ENCODE measurements at places on chromosomes 2 and 18.
A peak's percentile ranks its signal among the peaks of the same experiment; 100 is the strongest.

- no peak for DNase-seq
- H3K36me3 ChIP-seq: no peaks in the 10 kb centered on the region
- H3K4me1 ChIP-seq: peaks cover 4% of the 10 kb centered on the region
- H3K4me3 ChIP-seq: no peak overlapping the region
- no peak overlapping the region for H3K27ac ChIP-seq
- H3K27me3 ChIP-seq: no peaks in the 10 kb centered on the region
Measured at GRCh38 chr2:170322140-170322766, 144.3 kb downstream of the MYO3B start.

GRCh38 chr18:41244591-41245037, 710.4 kb upstream of the PIK3C3 start:
- no peaks in the 10 kb centered on the region for H3K27me3 ChIP-seq
- no peak overlapping the region for H3K27ac ChIP-seq
- no peaks in the 10 kb centered on the region for H3K4me1 ChIP-seq
- no peaks in the 10 kb centered on the region for H3K36me3 ChIP-seq
- no peak for DNase-seq

DNA sequence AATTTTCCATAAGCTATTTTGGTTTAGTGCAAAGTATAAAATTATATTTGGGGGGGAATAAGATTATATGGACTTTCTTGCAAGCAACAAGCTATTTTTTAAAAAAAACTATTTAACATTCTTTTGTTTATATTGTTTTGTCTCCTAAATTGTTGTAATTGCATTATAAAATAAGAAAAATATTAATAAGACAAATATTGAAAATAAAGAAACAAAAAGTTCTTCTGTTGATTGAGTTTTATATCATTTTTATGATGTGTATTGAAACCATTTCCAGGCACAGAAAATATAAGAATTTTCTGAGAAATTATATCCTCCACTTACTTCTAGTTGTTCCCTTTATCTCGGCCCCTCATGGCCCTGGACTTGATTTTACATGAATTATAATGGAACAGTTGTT, 3.7 kb downstream of the CCL20 start:
- DNase-seq: no peak
- H3K27me3 ChIP-seq: no peaks in the 10 kb centered on the region
- peak overlapping the region; percentile 34 for H3K4me3 ChIP-seq
- peak overlapping the region; percentile 100 for H3K27ac ChIP-seq

DNA sequence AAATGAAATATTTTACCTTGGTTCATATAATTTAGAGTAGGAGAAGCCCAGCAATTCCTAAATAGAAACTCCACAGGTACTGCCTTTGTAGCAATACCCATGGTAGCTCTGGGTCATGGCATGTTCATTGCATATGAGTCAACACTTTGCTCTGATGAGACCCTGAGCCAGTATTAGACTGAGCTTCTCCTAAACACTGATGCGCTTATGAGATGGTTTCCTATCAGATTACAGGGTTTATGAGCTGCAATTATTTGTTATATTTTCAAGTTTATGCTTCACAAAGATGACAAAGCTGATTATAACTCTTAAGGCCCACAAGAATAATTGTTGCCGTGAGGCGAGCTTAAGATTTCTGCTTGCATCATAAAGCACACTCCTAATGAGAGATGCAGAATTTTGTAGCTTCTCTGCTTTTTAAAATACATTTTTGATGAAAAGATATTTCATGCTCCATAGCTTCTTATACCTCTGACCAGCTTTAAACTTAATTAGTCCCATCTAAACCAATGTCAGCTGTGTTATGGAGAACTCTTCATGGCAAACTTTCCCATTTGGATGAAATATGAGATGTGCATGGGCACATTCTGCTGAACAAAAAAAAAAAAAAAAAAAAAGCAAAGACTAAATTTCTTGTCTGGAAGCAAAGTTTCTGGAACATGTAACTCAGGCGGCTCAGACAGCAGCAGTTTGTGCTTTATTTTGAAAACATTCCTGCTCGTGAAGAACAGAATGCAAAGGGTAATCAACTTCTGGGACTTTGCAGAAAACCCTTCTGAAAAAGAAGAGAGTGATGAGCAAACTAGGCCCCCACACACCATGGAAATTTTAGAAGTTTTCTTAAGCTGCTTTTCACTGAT, 162.6 kb downstream of the KCNE4 start:
- no peak for DNase-seq
- H3K4me3 ChIP-seq: no peak overlapping the region
- no peaks in the 10 kb centered on the region for H3K36me3 ChIP-seq
- no peak overlapping the region for H3K27ac ChIP-seq
- no peaks in the 10 kb centered on the region for H3K27me3 ChIP-seq
- H3K4me1 ChIP-seq: peaks cover 8% of the 10 kb centered on the region

- H3K4me1 ChIP-seq: peaks cover 68% of the 10 kb centered on the region
- no peaks in the 10 kb centered on the region for H3K36me3 ChIP-seq
- H3K4me3 ChIP-seq: no peak overlapping the region
- DNase-seq: no peak
- H3K27ac ChIP-seq: peak overlapping the region; percentile 96
Measured at GRCh38 chr2:65390134-65390533, 42.3 kb downstream of the SPRED2 start.

- no peak for DNase-seq
- H3K4me1 ChIP-seq: peaks cover 14% of the 10 kb centered on the region
- H3K27me3 ChIP-seq: no peaks in the 10 kb centered on the region
- H3K27ac ChIP-seq: no peak overlapping the region
Measured at GRCh38 chr2:63981702-63982103, 37.5 kb downstream of the VPS54 start.

GRCh38 chr2:70725505-70725904, 42.5 kb downstream of the ADD2 start:
- no peak overlapping the region for H3K4me3 ChIP-seq
- H3K36me3 ChIP-seq: no peaks in the 10 kb centered on the region
- H3K4me1 ChIP-seq: no peaks in the 10 kb centered on the region

GRCh38 chr2:120767486-120768005, 31.9 kb downstream of the GLI2 start:
- H3K4me1 ChIP-seq: no peaks in the 10 kb centered on the region
- peak; percentile 29 for DNase-seq
- no peak overlapping the region for H3K4me3 ChIP-seq
- no peak overlapping the region for H3K27ac ChIP-seq
- no peaks in the 10 kb centered on the region for H3K27me3 ChIP-seq

DNA sequence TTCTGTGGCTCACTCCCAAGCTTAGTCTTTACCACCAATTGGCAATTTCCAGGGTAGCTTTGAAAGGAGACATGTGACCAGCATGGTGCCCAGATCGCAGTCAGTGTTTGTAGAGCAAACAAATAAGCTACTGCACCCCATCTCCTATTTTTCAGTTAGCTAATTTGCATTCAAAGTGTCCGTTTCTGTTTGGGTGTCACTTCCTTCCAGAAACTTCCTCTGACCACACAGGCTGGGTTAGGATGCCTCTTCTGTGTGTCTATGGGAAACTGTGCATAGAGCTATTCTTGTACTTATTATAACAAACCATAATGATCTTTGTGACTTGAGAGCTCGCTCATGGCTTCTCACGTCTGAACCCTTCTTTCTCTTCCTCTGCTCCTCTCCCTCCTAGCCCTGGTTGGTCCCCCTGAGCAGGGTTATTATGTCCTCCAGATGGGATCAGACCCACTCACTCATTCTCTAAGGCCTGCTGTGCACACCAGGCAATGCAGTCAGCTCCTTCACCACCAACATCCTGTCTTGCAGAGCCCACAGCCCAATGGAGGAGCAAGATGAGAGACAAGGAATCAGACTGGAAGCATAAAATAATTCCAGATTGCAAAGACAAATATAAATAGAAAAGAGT, 101.2 kb upstream of the ALK start:
- no peaks in the 10 kb centered on the region for H3K4me1 ChIP-seq
- no peak overlapping the region for H3K27ac ChIP-seq
- H3K27me3 ChIP-seq: peaks cover 5% of the 10 kb centered on the region
- no peaks in the 10 kb centered on the region for H3K36me3 ChIP-seq

- H3K4me3 ChIP-seq: no peak overlapping the region
- no peaks in the 10 kb centered on the region for H3K27me3 ChIP-seq
- no peak overlapping the region for H3K27ac ChIP-seq
Measured at GRCh38 chr2:190178066-190178722, 115.7 kb upstream of the MSTN start.

GRCh38 chr18:63284173-63284799, 35.3 kb downstream of the BCL2 start:
- H3K27me3 ChIP-seq: no peaks in the 10 kb centered on the region
- no peaks in the 10 kb centered on the region for H3K4me1 ChIP-seq
- no peak for DNase-seq
- no peak overlapping the region for H3K27ac ChIP-seq
- no peak overlapping the region for H3K4me3 ChIP-seq

DNA sequence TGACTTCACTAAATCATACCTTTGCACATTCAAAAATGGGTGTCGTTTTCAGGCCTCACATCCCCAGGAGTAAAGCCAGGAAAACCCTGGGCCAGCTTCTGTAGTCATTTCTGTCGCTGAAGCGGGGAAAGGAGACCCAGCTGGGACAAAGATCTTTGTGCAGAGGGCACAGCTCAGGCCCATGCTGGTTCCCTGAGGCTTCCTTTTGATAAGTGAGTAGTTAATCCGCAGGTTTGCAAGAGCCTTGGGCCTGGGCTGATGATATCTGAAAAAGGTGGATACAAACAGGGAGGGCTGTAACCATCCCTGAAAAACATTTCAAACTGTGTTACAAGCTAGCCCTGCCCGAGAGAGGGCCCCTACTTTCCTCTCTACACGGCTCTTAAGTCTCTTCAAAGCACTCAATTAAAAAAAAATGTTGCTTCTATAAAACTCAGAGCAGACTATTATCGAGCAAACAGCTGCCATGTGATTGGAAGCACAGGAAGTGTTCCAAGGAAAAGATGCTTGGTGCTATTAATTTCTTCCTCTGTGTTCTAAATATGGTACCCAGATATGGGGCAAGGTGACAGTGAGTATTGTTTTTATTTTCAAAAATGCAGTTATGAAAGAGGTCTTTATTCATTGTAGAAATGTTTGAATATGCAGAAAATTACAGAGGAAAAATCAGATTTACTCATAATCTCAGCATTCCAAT, 117.2 kb downstream of the LNPK start:
- no peaks in the 10 kb centered on the region for H3K36me3 ChIP-seq
- H3K27ac ChIP-seq: no peak overlapping the region
- H3K4me1 ChIP-seq: no peaks in the 10 kb centered on the region
- DNase-seq: no peak
- H3K4me3 ChIP-seq: no peak overlapping the region

- no peak for DNase-seq
- no peak overlapping the region for H3K4me3 ChIP-seq
- peaks cover 4% of the 10 kb centered on the region for H3K36me3 ChIP-seq
- no peak overlapping the region for H3K27ac ChIP-seq
- no peaks in the 10 kb centered on the region for H3K27me3 ChIP-seq
Measured at GRCh38 chr2:157803952-157804351, 72.2 kb downstream of the ACVR1 start.

- no peaks in the 10 kb centered on the region for H3K27me3 ChIP-seq
- no peak overlapping the region for H3K4me3 ChIP-seq
- peaks cover 6% of the 10 kb centered on the region for H3K4me1 ChIP-seq
- no peak for DNase-seq
- peaks cover 26% of the 10 kb centered on the region for H3K36me3 ChIP-seq
Measured at GRCh38 chr18:35345460-35345921, 1.3 kb upstream of the ZNF24 start.

DNA sequence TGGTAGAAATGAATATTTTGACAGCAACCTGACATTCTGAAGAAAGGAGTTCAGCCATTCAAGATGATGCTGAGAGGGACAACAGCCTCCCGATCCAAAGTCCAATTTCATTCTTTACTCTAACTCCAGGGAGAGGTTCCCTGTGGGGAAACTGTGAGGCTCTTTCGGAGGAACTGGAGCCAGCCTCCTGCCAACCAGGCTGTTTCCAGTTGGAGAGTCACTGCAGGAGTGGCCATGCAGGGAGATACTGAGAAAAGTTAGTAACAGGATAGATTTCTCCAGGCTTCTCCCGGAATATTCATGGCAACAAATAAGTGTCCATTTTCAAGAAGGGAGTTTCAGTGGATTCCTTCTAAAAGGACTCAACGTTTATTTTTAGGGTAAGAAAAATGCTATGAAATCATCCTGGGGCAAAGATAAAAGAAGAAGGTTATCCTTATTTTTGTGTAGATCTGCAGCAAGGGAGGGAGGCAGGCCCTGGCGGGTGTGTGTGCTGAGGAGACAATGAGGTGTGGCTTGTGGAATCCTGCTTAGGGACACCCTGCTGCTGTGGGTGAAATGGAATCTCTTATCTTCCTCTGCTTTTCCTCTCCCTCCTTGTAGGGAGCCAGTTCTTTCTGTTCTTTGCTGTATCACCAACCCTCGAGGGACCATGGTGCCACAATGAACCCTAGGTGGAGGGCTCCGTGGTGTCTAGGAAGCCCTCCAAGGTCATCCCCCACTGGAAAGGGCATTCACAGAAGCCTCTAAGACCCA, 18.1 kb downstream of the KLHL14 start:
- H3K4me3 ChIP-seq: no peak overlapping the region
- peaks cover 10% of the 10 kb centered on the region for H3K27me3 ChIP-seq
- no peak overlapping the region for H3K27ac ChIP-seq
- no peaks in the 10 kb centered on the region for H3K36me3 ChIP-seq
- no peak for DNase-seq

DNA sequence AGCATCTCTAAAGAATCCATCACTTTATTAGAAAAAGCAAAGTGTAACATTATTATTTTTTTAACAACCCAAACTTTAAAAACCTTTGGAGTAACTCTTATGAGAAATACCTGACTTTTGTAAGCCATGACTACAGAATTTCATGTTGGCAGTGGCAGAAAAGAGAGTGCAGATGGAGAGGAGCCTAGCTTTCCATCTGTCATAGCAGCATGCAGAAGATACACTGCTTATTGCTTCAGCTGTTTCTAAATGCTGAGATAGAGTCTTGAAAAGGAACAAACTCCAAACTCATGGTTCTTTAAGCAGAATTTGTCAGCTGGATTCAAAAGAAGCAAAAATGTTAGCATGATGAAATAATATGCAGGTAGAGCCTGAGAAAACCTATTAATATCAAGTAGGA, 1130.3 kb downstream of the DPP10 start:
- no peaks in the 10 kb centered on the region for H3K36me3 ChIP-seq
- no peak for DNase-seq
- H3K27ac ChIP-seq: no peak overlapping the region
- H3K27me3 ChIP-seq: no peaks in the 10 kb centered on the region
- H3K4me1 ChIP-seq: no peaks in the 10 kb centered on the region

DNA sequence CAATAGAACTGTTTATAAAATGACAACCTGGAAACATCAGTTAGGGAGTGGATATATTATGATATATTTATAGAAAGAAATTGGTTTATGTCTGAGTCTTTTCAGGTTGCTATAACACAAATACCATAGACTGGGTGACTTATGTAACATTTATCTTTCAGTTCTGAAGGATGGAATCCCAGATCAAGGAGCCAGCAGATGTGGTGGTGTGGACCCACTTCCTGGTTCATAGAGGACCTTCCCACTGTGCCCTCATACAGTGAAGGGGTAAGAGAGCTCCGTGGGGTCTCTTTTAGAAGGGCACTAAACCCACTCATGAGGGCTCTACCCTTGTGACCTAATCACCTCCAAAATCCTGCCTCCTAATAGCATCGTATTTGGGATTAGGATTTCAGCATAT, 86.7 kb downstream of the BCL2 start:
- H3K36me3 ChIP-seq: no peaks in the 10 kb centered on the region
- no peaks in the 10 kb centered on the region for H3K27me3 ChIP-seq
- no peak for DNase-seq
- no peak overlapping the region for H3K27ac ChIP-seq

Data from RWPE2 (cell line).